ENCODE measurements at places on chromosomes 12 and 14.

DNA sequence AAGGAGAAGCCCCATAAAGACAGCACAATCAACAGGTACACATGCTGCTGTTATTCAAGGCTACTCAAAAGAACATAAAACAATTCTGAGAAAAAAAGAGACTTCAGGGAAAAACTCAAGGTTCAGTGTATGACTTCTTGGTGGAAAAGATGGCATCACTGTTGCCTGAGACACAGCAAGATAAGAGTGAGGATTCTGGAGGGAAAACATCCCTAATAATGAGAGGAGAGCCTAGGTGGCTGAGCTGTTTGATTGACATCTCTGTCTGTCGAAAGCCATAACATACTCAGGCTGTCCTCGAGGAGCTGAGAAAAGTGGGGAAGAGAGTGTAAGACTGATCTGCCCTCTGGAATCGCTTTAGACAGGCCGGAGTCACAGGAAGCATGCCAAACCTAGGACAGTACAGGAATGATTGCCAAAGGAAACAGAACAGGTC lies 193.4 kb upstream of the AMIGO2 start:
- DNase-seq = no peak

DNA sequence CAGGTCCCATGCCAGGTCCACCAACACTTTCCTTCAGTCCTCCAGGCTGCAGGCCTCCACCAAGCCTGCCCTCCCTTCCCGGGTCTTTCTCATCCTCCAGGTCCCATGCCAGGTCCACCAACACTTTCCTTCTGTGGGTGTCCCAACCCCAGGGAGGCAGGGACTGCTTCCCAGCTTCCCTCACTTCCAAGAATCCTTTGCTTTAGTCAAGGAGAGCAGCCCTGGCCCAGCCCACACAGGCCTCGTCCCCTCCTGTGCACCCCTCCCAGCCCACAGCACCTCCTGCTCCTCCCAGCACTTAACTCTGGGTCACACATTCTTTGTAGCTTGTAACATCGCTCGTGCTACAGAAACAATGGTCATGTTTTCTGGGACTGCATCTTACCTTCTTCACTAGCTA lies 72.9 kb downstream of the TESC start:
- no peak for DNase-seq

GRCh38 chr14:54003064-54003463 lies 46.4 kb upstream of the BMP4 start:
- no peak for DNase-seq

- DNase-seq = no peak
Measured at GRCh38 chr12:25723336-25723735, 170.3 kb upstream of the LMNTD1 start.

DNA sequence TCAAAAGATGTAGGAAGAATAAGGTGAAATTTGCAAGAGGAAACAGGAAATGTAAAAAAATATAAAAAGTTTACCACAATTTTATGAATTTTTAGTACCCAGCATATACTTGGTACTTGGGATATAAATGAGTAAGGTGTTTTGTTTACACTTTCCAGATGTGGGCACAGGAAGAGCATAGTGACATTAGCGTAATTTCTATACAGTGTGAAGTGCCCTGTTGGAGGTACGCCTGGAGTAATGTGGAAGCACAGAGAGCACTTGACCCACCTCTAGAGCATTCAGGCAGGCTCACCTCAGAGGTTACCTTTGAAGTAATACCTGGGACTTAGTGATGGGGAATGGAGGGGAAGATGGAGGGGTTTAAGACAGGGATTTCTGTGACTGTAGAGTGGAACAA lies 89.5 kb downstream of the AEBP2 start:
- no peak for DNase-seq

- no peak for DNase-seq
Measured at GRCh38 chr14:73896521-73896920, 9.9 kb downstream of the ZNF410 start.

DNA sequence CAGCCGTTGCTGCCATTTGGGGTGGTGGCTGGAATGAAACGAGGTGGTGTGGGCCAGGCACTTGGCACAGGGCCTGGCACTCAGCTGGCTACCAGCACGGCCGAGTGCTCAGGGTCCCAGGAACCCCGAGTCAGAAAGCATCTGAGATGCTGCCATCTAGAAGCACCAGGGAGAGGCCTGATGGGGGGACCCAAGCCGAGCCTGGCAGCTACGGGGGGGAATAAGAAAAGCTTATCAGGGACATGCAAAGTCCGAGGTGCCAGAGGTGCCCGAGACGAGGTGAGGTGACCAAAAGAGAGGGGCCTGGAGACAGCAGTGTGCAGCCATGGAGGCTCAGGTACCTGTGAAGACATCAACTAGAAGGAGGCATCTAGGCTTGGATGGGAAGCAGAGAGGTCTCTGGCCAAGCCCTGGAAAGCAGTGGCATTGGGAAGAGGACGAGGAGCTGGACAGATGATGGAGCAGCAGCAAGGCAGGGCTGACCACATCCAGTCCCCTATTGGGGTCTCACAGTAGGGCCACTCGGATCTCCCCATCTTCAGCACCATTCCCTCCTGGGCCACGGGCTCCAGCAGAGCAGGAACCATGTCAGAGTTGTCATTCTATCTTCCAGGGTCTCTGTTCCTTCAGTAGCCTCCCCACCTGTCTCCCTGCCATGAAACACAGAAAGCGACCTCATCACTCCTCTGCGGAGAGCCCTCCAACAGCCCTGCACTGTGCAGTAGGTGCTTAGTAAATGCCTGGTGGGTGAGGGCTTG lies 59.3 kb upstream of the DIO3 start:
- no peak for DNase-seq

DNA sequence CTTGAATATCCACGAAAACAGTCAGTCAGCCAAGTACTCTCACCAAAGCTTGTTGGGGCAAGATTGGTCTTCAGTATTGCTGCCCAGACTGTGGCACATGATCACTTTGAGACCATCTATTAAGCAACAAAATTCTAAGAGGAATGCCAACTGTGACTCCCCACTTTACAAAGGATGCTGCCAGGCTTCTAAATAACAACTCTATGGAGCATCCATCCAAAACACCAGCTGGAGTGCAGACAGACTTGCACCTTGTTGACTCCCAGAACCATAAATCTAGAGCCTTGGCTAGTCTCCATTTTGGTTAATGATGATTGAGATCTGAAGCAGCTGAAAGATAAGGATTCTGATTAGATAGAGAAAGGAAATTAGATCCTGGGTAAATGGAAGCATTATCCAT lies 132.8 kb downstream of the DIO2 start:
- DNase-seq = no peak

DNA sequence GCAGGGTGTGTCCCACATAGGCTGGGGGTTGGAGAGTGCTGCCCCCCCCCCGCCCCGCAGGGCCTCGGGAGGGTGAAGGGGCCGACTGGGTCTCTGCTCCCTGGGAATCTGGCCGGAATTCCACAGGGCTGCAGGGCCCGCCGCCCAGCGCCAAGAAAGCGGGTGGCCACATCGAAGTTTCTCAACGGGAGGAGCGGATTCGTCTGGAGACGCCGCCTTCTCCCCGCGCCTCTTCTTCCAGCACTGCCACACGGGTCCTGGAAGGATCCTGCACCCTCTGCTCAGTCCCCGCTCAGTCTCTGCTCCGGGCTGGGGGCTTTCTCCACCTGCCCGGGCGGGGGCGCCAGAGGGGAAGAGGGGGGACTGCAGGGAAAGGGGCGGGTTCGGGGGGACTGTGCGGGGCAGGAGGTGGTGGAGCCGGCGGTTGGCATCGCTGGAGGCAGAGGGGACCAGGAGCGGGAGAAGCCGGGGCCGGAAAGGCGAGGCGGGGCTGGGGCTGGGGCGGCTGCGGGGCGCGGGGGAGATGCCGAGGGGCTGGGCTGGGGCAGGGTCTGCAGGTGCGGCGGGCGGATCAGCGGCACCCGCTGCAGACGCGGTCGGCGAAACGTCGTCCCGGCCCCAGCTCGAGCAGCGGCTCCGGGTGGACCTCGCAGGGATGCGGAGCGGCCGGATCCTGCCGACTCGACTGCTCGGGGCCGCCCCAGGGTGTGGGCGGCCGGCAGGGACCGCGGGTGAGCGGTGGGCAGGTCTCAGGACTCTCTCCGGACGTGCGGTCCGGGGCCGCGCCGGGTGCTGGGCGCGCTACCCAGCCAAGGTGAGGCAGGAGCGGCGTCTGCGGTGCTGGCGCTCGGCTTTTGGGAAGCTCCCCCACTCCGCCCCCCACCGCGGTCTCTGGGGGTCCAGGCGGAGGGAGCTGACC lies 811.4 kb upstream of the TMEM132C start:
- no peak for DNase-seq

- DNase-seq = no peak
Measured at GRCh38 chr12:93081810-93082165, 152.7 kb upstream of the EEA1 start.

GRCh38 chr12:131832321-131833231 lies 4.4 kb downstream of the MMP17 start:
- peak; percentile 52 for DNase-seq

- DNase-seq = no peak
Measured at GRCh38 chr14:102603293-102603907, 11.0 kb downstream of the RCOR1 start.

DNA sequence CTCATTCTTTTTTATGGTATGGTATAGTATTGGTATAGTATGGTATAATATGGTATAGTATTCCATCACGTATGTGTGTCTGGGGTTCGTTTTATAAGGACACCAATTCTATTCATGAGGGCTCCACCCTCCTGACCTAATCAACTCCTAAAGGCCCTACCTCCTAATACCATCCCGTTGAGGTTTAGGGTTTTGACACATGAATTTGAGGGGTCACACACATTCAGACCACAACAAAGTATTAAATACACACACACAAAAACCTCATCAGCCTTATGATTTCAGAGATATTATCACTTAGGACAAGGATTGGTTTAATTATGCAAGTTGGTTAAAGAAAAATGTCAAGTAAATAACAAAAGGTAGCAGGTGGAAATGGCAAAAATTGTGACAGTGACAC lies 54.1 kb upstream of the CHST11 start:
- DNase-seq = no peak

DNA sequence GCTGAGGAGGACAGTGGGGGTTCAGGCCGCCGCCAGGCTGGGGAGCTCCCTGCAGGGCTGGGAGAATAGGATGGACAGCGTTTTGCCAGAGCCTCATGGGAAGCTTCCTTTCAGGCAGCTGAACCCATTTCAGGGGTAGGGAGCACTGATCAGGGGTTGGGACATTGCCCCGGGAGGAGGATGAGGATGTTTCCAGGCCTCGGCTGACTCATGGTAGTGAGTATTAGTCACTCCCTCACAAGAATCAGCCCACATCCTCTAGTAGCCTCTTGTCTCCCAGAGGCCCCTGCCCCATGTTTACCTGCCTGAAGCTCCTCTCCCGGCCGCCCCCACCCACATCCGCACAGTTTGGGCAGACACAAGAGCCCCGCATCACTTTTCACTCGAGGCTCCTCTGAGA lies 89.8 kb downstream of the ZFP36L1 start:
- no peak for DNase-seq

- DNase-seq = peak; percentile 83
Measured at GRCh38 chr14:91114079-91115065, 499 bp downstream of the DGLUCY start.

- no peak for DNase-seq
Measured at GRCh38 chr12:69417741-69418167, 52.4 kb upstream of the FRS2 start.

GRCh38 chr12:106001837-106002218 lies 136.9 kb downstream of the NUAK1 start:
- no peak for DNase-seq

DNA sequence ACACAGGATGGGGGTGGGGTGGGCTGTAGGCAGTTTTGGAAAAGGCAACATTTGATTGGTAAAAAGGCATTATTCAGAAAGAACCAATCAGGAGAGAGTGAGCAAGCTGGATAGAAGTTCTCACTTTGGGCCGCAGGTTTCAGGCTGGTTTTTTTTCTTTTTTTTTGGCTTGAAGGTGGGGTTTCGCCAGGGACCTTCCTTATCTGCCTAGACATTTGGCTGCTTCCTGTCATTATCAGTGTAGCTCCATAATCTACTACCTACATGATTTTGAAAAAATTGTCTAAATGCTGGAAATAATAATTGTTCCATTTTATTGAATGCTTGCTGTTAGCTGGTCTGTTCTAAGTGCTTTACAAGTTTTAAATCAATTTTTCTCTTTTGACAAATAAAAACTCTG lies 649.0 kb downstream of the TMTC2 start:
- no peak for DNase-seq
